ENCODE measurements at places on chromosomes 6 and 20.
A peak's percentile ranks its signal among the peaks of the same experiment; 100 is the strongest.

GRCh38 chr6:169956580-169956979 lies 205.2 kb downstream of the ERMARD start:
- DNase-seq: no peak

GRCh38 chr6:152478377-152479010 lies 158.7 kb downstream of the SYNE1 start:
- DNase-seq: no peak

DNA sequence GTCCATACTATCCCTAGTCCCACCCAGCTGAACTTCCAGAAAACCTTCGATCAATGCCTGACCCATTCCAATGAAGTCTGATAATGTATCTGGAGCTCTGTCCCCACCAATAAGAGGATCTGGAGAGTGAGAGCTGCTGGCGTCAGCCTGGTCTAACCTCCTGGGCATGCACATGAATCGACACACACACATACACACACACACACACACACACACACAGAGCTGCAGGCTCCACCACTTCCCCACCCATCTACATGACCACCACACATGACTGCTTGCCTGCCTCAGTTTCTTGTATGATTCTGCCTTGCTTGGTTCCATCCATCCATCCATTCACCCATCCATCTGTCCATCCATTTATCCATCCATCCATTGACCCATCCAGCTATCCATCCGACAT lies 60.8 kb downstream of the FAXC start:
- no peak for DNase-seq

GRCh38 chr6:14200047-14200446 lies 82.5 kb downstream of the CD83 start:
- no peak for DNase-seq

- no peak for DNase-seq
Observed at GRCh38 chr6:109253366-109253765, 128.9 kb downstream of the CD164 start.

DNA sequence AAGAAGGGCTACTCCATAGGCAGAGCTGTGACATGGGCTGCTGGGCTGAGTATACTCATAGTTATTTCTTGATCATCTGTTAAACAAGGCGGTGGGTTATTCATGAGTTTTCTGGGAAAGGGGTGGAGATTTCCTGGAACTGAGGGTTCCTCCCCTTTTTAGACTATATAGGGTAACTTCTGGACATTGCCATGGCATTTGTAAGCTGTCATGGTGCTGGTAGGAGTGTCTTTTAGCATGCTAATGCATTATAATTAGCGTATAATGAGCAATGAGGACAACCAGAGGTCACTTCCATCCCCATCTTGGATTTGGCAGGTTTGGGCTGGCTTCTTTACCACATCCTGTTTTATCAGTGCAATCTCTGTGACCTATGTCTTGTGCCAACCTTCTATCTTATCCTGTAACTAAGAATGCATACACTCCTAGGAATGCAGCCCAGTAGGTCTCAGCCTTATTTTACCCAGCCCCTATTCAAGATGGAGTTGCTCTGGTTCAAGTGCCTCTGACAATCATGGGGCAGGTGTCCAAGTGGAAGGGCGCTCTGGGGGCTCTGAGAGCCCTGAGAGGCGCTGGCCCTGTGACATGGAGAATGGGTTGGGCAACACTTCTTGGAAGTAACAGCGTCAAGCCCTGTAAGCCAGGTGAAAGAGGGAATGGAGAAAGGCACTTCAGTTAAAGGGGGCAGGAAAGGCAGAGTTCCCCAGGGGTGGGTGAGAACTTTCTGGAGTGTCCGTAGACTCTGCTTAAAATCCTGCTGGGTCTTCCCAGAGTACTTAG lies 354.2 kb upstream of the SULF2 start:
- no peak for DNase-seq

DNA sequence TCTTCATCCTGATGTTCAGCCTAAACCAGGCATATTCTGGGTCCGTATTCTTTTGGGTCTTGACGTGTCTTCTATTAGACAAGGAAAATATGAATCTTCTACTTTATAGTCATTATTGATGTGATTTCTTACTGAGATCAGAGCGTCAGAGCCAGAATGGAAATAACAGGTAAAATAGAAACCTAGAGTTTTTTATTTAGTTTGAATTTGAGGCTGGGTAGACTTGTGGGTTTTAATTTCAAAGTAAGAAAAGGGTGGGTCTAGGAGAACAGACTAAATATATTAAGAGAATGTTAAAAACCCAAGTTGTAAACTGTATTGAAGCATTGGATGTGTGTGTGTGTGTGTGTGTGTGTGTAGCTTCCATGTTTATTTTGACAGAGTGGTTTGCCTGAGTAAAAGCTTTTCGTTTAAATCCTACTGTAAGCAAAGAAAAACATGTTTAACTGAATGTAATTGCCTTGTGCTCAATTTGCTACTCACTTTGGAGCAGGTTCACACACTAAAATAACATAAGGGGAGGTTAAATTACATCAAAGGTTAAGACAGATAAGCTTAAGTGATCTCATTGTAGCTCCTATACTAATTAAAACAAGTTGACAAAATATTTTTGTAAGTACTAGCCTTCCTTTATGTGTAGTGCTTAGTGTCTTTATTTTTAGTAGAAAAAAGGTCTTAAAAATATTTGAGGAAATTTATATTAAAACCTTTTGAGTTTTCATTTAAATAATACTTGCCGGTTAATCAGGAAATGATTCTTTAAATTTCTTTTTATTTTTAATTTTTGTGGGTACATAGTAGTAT lies 17.4 kb downstream of the HECA start:
- no peak for DNase-seq

- DNase-seq: no peak
Observed at GRCh38 chr6:4388675-4389074, 253.3 kb upstream of the ECI2 start.

DNA sequence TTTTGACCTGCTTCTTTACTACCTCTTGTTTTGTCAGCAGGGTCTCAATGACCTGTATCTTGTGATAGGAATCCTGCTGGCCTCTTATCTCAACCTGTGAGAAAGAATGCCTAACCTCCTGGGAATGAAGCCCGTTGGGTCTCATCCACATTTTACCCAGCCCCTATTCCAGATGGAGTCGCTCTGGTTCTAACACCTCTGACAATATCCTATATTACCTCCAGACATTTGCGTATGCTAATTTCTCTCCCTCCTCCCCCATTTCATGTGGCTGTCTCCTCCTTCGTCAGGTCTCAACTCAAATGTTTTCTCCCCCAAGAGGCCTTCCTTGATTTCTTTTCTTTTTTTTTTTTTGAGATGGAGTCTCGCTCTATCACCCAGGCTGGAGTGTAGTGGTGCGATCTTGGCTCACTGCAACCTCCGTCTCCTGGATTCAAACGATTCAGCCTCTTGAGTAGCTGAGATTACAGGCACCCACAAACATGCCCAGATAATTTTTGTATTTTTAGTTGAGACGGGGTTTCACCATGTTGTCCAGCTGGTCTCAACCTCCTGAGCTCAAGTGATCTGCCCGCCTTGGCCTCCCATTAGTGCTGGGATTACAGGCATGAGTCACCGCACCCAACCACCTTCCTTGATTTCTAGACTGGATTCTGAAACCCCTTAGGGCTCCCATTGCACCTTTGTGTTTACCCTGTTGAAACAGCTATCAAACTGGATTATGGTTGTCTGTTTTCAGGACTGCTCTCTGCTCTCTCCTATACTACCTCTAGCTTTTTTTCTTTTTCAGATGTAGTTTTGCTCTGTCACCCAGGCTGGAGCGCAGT lies 49.5 kb upstream of the B4GALT5 start:
- no peak for DNase-seq

DNA sequence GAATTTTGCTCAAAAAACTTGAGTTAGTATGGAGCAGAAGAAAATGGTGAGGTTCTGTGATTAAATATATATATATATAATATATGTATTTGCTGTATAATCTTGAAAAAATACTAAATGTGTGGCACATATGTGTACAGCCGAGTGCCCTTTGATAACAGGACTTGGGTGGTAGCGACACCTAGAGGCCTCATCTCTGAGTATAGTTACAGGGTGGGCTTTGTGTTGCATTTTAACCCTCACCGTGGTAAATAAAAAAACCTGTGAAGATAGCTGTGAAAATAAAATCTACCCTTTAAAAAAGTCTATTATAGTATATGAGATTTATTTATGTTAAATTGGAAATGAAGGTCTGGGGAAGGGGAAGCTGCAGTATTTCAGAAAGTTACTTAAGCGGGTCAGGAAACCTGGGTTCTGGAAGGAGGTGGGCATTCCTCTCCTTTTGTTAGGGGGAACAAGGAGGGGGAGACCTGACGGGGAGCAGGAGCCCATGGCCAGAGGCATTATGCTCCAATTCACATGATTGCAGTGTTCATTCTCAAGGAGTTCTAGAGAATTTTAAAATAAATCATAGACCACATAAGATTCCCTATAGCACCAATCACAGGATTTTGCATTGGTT lies 82.7 kb downstream of the SH3BGRL2 start:
- DNase-seq: peak; percentile 37

DNA sequence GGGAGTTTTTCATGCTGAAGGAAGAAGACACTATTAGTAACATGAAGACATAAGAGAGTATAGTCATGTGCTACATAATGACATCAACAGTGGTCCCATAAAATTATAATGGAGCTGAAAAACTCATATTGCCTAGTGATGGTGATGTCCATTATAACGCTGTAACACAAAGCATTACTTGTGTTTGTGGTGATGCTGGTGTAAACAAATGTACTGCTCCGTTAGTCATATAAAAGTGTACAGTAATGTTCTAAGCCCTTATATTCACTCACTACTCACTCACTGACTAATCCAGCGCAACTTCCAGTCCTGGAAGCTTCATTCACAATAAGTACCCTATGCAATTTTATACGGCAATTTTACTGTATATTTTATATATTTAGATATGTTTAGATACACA lies 26.8 kb upstream of the ASF1A start:
- DNase-seq: no peak

- DNase-seq: no peak
Observed at GRCh38 chr6:134523051-134523450, 205.1 kb upstream of the SGK1 start.

GRCh38 chr6:168972128-168972527 lies 281.5 kb downstream of the THBS2 start:
- no peak for DNase-seq

DNA sequence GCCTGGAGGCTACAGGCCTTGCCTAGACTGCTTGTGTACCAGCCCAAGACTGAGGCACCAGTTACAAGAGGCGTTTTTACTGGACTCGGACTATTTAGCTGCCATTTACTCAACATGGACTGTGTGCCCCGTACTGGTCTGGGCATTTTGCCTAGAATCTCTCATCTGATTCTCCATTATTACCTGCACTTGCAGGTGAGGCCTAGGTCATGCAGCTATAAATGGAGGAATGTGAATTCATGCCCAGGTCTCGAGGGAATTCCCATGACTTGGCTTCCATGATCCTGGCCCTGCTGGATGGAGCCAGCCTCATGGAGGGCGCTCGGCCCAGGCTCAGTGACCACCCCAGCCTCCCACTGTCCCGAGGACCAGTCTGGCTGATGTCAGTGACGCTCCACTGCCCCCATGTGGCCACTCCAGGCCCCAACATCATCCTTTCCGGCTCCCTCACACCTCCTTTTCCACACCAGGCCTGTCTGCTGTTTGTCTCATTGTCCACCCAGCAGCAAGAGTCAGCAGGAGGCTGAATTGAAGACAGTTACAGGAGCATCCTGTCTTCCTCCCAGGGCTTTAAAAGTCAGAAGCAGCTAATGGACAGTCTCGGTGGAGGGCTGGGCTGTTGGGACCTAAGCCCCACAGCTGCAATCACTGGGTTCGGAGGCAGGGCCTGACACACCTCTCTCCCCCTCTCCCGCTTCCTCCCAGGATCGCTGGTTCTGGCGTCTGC lies 8.7 kb downstream of the MMP24OS start:
- no peak for DNase-seq

GRCh38 chr6:16473184-16473907 lies 235.0 kb downstream of the GMPR start:
- no peak for DNase-seq

- DNase-seq: no peak
Observed at GRCh38 chr20:52270696-52271095, 79.1 kb upstream of the ZFP64 start.

GRCh38 chr6:2534406-2535042 lies 216.2 kb downstream of the MYLK4 start:
- no peak for DNase-seq

DNA sequence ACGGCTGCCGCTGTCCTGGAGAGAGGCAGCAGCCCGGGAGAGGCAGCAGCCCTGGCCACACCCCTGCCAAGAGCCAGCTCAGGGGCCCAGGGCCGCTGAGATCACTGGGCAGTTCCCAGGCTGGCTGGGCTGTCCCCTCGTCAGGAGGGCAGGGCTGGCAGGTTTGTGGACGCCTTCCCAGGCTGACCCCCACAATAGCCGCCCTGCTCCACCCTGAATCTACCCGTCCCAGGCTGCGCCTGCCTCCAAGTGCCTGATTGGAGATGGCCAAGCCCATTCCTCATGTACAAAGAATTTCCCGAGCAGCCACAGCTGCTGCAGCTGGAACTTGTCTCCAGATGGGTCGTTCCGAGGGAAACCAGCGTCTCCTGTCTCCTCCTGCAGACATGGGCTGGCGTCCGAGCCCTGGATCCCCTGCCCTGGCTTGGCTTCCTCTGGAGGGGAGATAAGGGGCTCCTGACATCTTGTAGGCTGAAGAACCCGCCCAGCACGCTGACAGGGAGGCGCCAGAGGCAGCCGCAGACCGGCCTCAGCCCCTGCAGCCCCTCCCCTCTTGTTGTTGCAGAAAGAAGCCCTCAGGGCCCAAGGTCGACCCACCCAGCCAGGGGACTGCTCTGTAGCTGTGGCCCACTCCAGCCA lies 9.4 kb upstream of the GATA5 start:
- no peak for DNase-seq

DNA sequence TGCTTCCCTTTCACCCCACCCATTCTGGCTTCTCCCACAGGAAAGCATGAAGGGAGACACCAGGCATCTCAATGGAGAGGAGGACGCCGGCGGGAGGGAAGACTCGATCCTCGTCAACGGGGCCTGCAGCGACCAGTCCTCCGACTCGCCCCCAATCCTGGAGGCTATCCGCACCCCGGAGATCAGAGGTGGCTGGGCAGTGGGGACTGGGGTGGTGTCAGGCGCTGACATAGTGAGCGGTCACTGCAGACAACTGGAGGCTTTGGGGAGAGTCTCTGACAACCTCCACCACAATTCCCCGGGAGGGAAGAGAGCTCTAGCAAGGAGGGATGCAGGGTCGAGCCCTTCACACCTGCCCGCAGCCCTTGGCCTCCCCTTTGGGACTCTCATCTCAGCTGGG lies 18.1 kb downstream of the DNMT3B start:
- no peak for DNase-seq

- DNase-seq: no peak
Observed at GRCh38 chr6:22956029-22956681, 386.8 kb downstream of the HDGFL1 start.

- no peak for DNase-seq
Observed at GRCh38 chr6:157203764-157204163, 119.6 kb downstream of the TMEM242 start.

GRCh38 chr6:123338394-123338793 lies 298.4 kb downstream of the TRDN start:
- DNase-seq: no peak

- no peak for DNase-seq
Observed at GRCh38 chr6:121485359-121485811, 49.9 kb downstream of the GJA1 start.
